ENCODE measurements at places on chromosomes 16 and 17.

GRCh38 chr17:15502369-15503112 is 35.1 kb upstream of the CDRT4 start:
- peak; percentile 69 for DNase-seq

DNA sequence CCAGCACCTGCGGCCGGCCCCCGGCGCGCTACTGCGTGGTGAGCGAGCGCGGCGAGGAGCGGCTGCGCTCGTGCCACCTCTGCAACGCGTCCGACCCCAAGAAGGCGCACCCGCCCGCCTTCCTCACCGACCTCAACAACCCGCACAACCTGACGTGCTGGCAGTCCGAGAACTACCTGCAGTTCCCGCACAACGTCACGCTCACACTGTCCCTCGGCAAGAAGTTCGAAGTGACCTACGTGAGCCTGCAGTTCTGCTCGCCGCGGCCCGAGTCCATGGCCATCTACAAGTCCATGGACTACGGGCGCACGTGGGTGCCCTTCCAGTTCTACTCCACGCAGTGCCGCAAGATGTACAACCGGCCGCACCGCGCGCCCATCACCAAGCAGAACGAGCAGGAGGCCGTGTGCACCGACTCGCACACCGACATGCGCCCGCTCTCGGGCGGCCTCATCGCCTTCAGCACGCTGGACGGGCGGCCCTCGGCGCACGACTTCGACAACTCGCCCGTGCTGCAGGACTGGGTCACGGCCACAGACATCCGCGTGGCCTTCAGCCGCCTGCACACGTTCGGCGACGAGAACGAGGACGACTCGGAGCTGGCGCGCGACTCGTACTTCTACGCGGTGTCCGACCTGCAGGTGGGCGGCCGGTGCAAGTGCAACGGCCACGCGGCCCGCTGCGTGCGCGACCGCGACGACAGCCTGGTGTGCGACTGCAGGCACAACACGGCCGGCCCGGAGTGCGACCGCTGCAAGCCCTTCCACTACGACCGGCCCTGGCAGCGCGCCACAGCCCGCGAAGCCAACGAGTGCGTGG is 1.5 kb downstream of the NTN1 start:
- no peak for DNase-seq

- no peak for DNase-seq
Observed at GRCh38 chr17:45423975-45424335, 8.7 kb downstream of the ARHGAP27 start.

DNA sequence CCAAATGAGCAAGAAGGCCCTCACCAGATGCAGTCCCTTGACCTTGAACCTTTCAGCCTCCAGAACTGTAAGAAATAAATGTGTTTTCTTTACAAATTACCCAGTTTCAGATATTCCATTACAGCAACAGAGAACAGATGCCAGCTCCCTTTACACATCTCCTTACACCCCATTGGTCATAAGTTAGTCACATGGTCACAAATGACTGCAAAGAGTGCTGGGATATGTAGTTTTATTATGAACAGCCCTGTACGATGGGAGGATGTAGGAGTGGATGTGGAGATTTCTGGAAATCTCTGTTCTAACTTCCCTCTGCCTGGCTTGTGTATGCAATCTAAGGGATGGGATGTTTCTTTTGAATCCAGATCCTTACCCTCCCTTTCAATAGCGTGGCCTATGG is 13.3 kb upstream of the RPL38 start:
- peak; percentile 56 for DNase-seq

DNA sequence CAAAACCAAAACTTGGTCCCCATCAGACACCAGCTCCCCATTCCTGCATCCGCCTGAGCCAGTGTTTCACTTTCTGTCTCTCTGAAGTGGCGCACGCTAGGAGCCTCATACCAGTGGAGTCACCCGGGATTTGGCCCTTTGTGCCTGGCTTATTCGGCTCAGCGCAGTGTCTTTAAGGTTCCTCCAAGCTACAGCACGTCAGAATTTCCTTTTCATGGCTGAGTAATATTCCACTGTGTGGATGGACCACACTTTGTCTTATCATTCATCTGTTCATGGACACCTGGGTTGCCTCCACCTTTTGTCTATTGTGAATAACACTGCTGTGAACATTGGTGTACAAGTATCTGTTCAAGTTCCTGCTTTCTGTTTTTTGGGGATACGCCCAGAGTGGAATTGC is 45.2 kb upstream of the CHMP6 start:
- no peak for DNase-seq

GRCh38 chr17:26775219-26775822 is 518.6 kb upstream of the WSB1 start:
- no peak for DNase-seq

- no peak for DNase-seq
Observed at GRCh38 chr17:78624324-78625151, 47.3 kb upstream of the DNAH17 start.

- DNase-seq: no peak
Observed at GRCh38 chr17:73311428-73311780, 397 bp downstream of the CDC42EP4 start.

- no peak for DNase-seq
Observed at GRCh38 chr17:82956726-82957468, 117.1 kb upstream of the ZNF750 start.

GRCh38 chr17:73427198-73427597 is 115.4 kb upstream of the CDC42EP4 start:
- no peak for DNase-seq

GRCh38 chr16:14181371-14182050 is 110.4 kb downstream of the MRTFB start:
- DNase-seq: peak; percentile 57

DNA sequence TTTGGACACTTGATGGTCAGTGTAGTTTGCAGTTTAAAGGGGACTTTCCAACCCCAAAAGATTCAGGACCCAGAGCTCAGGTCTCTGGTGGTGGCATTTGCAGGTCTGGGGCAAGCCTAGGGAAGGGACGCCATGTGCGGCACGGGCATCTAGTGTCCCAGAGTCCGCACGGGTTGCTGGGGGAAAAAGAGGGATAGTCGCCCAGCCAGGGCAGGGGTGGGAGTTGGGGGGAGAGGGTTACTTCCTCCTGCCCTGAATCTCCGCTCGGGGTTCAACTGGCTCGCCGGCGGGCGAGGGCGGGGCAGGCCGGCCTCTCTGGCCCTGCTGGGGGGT is 239 bp upstream of the CA7 start:
- no peak for DNase-seq

DNA sequence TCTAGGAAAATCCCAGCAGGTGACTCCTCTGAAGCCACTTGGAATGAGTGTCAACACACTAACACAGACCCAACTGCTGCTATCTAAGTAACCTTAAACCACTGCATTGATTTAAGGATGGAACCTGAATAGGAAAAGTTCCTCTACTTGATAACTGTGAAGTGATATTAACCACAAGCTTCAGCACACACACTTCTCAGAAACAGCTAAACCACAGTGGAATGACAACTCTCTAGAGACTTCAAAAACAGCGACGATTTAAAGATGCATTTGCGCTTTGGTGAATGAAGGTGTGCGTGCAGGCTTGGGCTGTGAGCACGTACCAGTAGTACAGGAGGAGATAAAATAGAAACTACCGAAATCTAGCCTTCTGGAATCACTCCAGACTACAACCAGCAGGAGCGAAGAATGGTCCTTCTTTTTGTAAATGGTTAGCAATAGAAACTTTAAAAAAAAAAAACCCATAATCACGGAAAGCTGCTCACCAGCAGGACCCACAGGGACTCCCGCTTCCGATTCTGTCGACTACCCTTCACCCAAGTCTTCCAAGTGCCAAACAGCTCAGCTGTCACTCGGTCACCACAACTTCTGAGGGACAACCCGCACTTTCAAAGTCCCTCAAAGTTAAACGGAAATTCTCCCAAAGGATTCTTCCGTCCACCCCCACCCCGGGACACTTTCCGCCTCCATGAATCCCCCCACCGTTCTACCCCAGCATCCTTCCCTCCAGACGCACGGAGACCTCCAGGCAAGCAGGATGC is 137.7 kb upstream of the CORO6 start:
- peak; percentile 33 for DNase-seq

DNA sequence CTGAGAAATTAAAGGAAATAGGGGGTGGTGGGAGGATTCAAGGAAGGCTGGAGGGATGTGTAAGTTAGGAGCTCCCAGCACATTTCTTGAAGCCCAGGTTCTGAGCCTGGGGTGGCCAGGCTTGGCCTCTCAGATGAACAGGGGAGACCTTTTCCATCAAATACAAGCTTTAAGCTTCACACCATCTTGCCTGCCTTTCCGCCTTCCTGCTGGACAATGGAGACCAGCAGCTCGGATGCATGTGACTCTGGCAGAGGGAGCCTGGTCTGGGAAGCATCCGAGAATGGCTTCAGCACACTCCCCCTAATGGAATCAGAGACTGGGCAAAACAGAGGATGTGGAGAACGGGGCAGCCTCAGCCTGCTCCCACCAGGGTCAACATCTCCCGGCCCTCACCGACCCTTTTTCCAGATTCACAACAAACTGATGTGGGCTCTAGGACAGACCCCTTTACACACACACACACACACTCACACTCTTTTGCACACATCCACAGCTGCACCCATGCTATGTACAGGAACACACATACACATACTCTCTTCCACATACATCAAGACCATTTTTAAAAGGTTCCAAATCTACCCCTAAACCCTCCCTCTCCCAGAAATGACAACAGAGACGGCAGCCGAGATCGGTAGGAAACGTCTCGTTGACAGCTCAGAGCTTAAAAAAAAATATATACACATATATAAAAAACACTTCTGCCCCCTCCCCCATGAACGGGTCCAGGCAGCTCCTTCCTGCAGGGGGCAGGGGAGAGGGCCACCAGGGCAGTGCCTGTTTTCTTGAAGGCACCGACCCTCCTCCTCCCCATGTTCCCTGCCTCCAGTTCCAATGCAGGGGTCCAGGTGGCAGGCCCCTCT is 6.5 kb upstream of the ATXN7L3 start:
- no peak for DNase-seq

DNA sequence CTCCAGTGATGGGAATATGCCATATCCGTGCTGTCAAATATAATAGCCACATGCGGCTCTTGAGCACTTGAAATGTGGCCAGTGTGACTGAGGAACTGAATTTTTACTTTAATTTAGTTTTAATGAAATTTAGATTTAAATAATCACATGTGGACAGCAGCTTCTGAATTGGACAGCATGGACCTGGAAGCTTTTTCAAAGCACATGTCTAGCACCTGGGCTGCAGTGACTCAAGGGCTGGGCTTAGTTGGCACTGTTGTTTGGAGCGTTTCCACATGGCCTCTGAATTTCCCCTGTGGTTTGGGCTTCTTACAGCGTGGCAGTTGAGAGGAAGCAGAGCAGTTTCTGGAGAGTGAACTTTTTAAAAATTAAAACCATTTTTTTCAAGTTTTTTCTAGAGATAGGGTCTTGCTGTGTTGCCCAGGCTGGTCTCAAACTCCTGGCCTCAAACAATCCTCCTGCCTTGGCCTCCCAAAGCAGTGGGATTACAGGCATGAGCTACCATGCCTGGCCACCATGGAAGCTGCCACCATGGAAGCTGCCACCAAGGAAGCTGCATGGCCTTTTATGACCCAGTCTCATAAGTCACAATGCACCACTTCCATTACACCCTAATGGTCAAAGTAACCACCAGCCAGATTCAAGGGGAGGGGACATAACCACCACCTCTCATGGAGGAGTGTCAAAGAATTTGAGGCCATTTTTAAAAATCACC is 6.7 kb upstream of the TOB1 start:
- peak; percentile 45 for DNase-seq

- no peak for DNase-seq
Observed at GRCh38 chr17:70929226-70929625, 759.9 kb downstream of the KCNJ2 start.

DNA sequence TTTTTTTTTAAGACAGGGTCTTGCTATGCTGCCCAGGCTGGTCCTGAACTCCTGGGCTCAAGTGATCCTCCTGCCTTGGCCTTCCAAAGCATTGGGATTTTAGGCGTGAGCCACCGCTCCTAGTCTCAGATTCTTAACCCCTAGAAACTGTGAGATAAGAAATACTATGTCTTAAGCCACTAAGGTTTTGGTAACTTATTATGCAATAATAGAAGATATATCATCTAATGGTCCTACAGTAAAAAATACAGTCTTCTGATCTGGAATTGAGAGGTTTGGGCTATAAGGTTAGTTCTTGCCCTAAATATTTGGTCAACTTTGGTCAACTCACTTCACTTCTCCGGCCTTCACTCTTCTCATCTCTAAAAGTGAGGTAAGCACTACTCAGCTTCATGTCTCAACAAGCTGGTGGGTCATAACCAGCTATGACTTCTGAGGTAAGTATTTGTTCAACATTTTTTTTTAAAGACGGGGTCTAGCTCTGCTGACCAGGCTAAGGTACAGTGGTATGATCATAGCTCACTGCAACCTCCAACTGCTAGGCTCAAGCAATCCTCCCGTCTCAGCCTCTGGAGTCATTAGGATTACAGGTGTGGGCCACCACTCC is 14.7 kb downstream of the RAD51D start:
- DNase-seq: no peak

DNA sequence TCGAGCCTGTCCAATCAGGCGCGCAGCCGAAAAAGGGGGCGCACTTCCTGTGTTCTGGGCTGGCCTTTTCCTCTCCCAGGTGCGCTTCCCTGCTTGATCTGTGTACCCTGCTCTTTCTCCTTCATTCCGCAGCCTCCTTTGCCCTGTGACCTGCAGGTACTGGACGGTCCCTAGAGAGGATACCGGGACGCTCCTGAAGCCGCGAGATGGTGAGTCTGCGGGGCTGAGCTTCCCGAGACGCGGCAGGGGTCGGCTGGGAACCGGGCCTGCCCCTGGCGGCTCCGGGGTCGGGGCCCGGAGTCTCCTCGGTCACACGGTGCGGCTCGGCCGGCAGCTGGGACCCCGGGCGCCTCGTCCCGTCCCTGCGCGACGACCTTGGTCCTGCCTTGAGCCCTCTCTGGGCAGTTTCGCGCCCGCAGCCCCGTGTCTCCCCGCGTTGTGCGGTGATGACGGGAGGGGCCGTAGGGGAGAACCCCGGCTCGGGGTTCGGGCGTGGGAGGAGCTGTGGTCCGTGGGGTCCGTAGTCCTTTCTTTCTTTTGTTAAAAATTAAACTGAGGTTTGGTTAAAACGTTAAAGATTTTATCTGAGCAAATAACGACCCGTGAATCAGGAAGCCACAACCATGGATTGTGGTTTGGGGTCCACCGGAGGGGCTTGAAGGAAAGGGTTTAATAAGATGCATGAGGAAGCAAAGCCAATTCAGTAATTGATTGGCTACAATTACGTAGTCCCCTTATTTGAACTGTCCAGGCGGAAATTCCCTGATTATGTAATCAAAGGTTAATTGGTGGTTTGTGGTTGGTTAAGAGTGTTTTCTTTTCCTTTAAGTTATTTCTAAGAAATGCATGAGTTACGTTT is 172.8 kb upstream of the ZNF267 start:
- peak; percentile 54 for DNase-seq

GRCh38 chr17:78168242-78168902 is at the start of gene SYNGR2:
Gene SYNGR2, plus strand, starts transcription at chr17:78168581. Its CDS starts 36 bp downstream, at chr17:78168617.
- DNase-seq: peak; percentile 61

DNA sequence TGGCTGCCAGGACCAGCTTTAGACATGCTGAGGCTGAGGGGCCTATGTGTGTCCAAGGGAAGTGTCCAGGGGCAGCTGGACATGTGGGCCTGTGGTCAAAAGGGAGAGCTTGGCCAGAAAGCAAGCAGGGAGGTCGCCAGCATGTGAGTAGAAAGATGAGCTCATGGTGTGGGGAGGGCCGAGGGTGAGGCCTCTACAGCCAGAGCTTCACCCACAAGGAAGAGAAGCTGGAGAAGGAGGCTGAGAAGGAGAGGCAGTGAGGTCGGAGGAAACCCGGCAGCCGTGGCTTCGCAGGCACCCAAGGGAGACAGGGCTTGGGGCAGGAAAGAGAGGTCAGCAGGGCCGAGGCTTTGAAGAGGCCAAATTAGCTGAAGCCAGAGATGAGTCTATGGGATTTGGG is 4.0 kb upstream of the HSD11B2 start:
- no peak for DNase-seq
